CD4-positive, alpha-beta T cell (primary cell): ENCODE measurements at places on chromosomes 11 and 22.
A peak's percentile ranks its signal among the peaks of the same experiment; 100 is the strongest.

DNA sequence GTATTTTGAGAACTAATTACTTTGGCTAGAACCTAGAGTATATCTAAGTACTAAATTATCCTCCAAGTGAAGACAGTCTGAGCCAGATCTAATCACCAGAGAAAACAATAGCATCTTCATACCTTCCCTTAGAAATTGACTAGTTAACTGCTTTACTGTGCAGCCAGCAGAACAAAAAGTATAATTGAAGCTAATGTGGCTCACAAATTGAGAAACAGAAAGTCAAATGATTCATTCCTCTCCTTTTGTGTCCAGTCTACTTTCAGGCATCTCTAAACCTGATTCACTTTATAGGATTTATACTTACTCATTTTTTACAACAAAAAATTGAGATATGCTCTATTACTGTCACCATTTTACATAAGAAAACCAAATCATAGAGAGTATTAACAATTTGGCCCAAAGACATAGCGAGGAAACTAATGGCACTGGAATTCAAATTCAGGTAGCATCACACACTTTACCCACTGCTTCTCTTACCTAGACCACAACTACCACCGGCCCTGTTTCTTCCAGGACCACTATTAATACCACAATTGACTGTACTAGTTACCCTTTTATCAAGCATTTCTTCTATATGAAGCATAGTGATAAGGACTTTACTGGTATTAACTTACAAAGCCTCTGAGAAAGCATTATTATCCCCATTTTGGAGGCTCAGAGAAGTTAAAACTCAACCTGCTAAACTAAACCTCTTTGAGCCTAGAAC is 1402.6 kb upstream of the TENM4 start:
- DNase-seq = no peak

DNA sequence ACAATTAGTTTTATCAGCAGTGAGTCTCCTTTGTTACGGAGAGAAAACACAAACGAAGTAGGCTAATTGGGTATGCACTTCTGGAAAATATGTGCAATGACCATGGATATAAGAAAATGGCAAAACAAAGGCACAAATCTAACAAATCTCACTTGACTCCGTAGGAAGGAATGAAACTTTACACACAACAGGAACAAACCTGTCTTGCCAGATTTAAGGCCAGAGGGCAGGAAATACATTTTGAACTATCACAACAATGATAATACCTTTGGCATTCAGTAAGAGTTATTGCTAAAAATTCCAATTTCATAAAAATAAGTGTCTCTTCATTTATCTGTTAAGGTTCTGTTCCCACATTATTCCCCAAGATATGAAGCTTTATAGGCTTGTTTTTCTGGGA is 36.6 kb downstream of the SLC25A17 start:
- no peak for DNase-seq

GRCh38 chr11:116865696-116866095 is 28.3 kb upstream of the APOA1 start:
- no peak for DNase-seq

GRCh38 chr11:7599209-7599608 is 74.1 kb downstream of the CYB5R2 start:
- DNase-seq = no peak

- DNase-seq = no peak
These were observed 10.1 kb downstream of the TXN2 start for GRCh38 chr22:36471341-36471821.

DNA sequence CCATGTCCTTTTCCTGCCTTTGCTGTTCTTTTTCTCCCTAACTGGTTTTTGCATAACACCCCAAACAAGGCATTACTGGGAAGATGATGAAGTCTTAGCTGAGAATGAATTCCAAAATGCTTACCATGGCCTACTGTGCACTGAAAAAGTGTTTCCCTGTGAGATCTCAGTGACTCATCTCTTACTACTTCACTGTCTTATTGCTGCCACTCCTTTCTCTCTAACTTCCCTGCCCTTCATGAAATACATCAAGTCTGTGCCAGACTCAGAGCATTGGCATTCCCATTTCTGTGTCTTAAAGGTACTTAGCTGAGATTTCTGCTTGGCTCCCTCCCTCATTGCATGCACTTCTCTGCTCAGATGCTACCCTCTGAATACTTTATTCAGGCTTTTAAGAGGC is 49.1 kb upstream of the MUC15 start:
- no peak for DNase-seq

DNA sequence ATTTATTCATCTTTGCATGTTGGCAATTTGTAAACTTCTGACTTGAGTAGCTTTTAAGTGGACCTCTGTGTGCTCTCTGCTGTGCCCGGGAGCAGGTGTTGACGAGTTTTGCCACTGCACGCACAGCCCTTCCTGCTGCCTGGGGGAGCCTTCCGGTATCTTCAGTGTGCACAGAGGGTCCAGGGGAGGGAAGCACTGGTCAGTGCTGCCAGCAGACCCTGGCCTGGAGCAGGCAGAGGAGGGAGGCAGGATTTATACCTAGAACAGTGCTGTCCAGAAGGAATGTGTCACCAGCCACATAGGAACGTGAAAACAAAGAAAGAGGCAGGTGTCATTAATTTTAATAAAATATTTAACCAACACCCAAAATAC is 403.6 kb downstream of the TBC1D22A start:
- DNase-seq = no peak

GRCh38 chr22:27237080-27237741 is 564.3 kb downstream of the MN1 start:
- DNase-seq = no peak

DNA sequence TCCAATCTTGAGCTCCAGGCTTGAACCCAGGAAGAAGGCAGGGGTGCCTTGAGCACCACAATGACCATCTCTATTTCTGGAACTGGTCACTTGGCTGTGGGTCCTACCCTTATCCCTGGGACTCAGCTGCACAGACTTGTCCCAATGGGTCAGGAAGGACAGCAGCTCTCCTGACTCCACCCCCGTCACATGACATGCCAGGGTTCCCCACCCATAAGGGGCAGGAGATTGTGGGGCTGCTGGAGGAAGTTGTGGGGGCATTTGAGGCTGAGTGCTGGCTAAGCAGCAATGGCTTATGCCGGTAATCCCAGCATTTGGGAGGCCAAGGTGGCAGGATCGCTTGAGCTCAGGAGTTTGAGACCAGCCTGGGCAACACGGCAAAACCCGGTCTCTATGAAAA is 56.2 kb downstream of the NFAM1 start:
- no peak for DNase-seq

DNA sequence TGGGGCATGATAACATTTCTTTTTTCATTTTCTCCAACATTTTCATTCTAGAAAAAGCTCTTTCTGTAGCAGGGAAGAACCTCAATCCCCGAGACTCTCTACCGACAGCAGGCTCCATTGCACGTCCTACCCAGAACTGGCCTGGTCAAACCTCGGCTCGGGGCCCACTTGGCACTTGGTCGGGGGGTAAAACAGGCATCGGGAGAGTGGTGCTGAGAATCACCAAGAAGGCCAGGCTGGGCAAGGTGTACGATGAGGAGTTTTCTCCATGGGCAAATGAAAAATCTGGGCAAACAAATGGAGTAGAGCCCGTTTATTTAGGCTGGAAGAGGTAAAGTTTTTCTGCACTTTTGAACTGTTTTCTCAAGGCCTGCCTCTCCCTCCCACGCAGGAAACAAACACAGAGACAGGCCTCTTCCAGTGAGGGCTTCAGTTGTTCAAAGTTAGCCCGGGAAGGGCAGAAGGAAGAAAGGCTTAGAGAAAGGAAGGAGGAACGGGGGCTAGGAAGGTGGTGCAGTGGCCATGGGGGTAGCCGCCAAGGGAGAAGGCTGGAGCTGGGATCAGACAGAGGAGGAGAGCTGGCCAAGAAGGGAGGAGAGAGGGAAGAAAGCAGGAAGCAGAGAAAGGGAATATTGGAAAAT is 87.6 kb downstream of the ETS1 start:
- peak; percentile 28 for DNase-seq

DNA sequence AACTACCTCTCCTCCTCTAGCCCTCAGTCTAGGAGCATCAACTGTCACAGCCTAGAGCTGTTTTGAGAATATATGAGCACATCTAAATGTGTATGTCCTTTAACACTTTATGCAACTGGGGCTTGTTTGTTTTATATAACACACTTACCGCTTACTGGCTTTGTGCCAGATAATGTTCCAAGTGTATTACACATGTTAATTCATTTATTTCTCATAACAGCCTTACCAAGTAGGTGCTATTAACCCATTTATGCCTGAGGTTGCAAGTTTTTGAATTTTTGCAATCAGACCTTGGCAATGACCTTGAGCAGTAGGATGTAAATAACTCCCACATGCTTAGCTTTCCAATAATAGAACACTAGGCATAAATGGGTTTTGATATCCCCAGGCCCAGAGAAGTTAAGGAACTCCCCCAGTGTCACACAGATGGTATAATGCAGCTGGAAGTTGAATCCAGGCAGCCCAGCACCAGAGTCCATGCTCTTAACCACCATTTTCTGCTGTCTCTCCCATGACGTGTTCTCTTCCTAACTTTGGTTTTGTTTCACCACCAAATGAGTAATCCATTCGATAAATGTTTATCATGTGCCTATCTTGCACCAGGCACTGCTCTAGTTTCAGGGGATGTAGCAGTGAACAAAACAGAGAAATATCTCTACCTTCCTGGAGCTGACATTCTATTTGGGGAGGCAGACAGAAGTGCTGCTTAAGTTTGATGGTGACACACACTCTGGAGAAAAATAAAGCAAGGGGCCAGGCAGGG is 23.1 kb downstream of the PRDM11 start:
- DNase-seq = no peak

GRCh38 chr11:87092159-87092558 is 54.4 kb downstream of the TMEM135 start:
- DNase-seq = no peak

GRCh38 chr11:71279916-71280645 is 27.7 kb upstream of the SHANK2 start:
- no peak for DNase-seq

GRCh38 chr11:122071709-122072202 is 44.3 kb downstream of the BLID start:
- no peak for DNase-seq

- no peak for DNase-seq
These were observed 28.7 kb downstream of the PDGFB start for GRCh38 chr22:39216143-39216490.

GRCh38 chr11:18731441-18731840 is 5.5 kb upstream of the IGSF22 start:
- DNase-seq = no peak

GRCh38 chr11:128210148-128210940 is 377.0 kb downstream of the ETS1 start:
- DNase-seq = no peak

GRCh38 chr11:27541790-27542189 is 35.2 kb upstream of the LIN7C start:
- no peak for DNase-seq

DNA sequence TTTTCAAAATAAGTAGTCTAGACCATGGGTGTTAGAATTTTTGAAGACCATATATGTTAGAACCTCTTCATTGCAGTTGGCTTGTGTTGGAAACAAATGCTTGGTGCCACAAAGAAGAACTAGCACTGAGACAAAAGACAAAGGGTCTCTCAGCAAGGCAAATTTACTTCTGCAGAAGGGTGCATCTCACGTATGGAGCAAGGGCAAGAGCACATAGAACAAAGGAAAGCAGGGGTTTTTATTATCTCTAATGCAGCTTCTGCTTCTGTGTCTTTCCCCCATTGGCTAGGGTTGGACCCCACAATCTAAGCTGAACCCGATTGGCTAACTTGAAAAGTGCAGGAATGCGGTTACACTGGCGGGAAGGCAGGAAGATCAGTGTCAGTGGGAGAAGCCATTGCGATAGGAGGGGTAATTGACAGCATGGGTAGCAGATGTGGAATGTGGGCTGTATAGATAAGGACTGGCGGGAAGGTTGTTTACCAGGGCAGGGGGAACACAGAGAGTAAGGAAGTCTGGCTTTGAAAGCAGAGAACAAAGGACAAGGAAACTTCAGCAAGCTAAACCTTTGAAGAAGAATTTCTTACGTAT is 9.2 kb upstream of the RBMXL2 start:
- DNase-seq = no peak

- no peak for DNase-seq
These were observed 98.6 kb downstream of the KIF18A start for GRCh38 chr11:28009388-28009787.

- DNase-seq = no peak
These were observed 498.1 kb downstream of the TBC1D22A start for GRCh38 chr22:47260551-47260950.

DNA sequence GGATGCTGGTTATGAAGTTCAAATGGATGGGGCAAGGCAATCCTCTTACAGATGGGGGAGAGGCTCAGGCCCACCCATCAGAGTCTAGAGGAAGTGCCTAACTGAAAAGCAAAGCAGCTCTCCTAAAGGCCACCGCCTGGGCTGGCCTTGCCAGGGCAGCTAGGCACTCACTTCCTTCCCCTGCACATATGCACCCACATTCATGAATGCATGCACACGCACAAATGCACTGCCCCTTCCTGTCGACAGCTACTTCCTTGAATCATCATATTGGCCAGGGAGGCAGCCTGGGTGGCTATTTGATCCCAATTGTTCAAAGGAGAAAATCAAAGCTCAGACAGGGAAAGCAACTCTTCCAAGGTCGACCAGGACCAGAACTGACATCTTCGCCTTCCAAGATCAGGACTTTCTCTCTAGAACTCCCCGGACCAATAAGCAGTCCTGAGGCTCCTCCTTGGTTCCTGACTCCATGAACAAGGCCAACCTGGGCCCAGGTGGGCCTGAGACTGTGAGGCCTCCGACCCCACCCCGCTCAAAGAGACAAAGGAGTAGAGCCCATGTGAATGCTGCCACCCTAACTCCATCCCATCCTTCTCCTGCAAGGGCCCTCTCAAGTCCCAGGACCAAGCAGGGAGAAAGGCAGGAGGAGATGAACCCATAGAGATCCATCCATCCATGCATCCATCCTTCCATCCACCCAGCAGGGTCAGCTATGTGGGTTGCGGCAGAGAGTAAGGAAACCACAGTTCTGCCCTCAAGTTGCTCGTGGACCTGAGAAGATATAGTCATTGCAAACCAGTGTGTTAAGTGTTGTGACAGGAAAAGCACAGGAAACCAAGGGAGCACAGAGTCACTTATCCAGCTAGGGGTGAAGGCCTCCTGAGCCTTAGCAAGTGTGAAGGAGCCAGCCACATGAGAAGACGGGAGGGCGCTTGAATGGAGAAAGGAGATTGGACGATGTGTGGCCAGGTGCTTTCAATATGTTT is 35.4 kb upstream of the LMO1 start:
- DNase-seq = no peak

DNA sequence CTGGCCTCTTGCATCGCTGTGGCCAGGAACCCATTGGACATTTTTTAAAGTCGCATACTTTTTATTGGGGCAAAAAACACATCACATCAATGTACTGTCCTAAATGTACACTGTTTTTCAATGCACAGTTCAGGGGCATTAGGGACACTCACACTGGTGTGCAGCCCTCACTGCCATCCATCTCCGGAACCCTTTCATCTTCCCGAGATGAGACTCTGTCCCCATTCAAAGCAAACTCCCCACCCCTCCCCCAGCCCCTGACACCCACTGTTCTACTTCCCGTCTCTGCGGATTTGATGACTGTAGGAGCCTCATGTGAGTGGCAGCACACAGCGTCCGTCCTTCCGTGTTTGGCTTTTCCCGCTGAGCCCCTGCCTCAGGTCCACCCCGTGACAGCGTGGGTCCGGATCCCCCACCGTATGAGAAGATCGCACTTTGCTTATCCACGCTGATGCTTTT is 41.8 kb upstream of the TH start:
- DNase-seq = no peak

GRCh38 chr11:79108851-79109250 is 332.0 kb downstream of the TENM4 start:
- no peak for DNase-seq

- no peak for DNase-seq
These were observed 4.0 kb downstream of the MYO18B start for GRCh38 chr22:25746012-25746373.
